ENCODE measurements at places on chromosomes 3 and 15. TPM values are rescaled to one million over a fixed set of nuclear protein-coding genes. Genes with fewer than 3 reads are reported as not detected.

Gene CLDN16
- 0.10 TPM for polyA plus RNA-seq

Gene KIF15
- 2.7 TPM for polyA plus RNA-seq

Gene PLSCR5
- polyA plus RNA-seq, result not detected

Gene SOX2
- polyA plus RNA-seq, result 6.1 TPM

DNA sequence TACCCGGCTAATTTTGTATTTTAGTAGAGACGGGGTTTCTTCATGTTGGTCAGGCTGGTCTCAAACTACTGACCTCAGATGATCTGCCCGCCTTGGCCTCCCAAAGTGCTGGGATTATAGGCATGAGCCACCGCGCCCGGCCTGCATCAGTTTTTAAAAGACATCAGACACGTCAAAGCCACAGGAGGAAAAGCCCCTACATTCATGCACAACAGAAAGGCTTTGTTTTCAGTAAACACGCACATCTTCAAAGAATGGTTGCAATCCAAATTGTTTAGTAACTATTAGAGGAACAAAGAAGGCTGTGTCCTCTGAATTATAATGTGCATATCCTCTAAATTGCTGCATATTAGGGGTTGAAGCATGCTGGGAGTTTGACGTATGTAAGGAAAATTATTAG, 53.3 kb downstream of the BTD start:
- no peak for DNase-seq

DNA sequence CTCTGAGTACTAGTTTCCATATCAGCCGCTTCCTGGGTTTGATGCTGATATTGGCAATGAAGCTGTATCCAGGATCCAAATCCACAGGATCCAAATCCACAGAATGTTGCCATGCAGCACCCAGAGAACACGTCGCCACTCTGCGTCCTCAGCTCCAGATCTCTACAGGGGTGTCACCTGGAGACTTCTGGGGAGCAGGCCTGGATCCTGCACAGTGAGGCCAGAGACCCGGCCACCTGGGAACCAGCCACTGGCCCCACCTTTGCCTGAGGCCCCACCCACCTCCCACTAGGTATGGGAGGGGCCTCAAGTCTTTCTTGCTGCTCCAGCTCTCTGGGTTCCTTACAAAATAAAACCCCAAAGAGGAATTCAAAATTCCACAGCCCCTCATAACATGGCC, 123.9 kb downstream of the LRRK1 start:
- no peak for DNase-seq

DNA sequence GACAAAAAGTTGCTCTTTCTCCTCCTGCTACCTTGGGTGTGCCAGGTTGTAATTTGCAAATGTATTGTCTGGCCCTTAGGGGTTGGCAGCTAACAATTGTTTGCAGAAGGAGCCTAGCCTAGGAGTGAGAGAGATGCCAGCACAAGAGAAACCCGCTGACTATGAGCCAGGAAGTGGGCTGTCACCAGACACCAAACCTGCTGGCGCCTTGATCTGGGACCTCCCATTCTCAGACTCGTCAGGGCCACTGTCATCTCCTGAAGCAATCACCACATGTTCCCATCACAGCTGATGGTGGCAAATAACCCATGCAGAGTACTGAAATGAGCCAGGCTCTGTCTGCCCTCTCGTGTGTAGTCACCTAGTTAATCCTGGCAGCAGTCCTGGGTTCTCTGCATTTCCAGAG, 406.4 kb upstream of the NPAP1 start:
- DNase-seq, result peak; percentile 63

DNA sequence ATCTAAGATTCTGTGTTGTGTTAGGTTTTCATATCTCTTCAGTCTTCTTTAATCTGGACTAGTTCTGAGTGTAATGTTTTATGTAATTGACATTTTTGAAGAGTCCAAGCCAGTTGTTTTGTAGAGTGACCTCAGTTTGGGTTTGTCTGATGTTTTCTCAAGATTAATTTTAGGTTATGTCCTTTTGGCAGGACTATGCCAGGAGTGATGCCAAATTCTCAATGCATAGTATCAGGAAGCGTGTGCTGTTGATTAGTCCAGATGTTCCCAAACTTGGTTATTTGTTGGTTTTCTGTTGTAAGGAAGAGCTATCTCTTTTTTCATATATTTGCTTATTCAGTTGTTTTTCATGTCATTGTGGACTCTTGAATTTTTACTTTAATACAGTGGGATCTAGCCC, 32.6 kb downstream of the NMD3 start:
- no peak for DNase-seq

Gene TMEM266
- 0.56 TPM for polyA plus RNA-seq

GRCh38 chr3:194933465-194933864, 247.8 kb downstream of the FAM43A start:
- no peak for DNase-seq

All from stomach (tissue), 19 donors.